ENCODE measurements at places on chromosomes 3 and 15. TPM values are rescaled to one million over a fixed set of nuclear protein-coding genes. Genes with fewer than 3 reads are reported as not detected.

RRP9 gene
- 14.9 TPM for total RNA-seq

OCA2 gene
- total RNA-seq: not detected

UNC13C gene
- 3.6 TPM for total RNA-seq

DNA sequence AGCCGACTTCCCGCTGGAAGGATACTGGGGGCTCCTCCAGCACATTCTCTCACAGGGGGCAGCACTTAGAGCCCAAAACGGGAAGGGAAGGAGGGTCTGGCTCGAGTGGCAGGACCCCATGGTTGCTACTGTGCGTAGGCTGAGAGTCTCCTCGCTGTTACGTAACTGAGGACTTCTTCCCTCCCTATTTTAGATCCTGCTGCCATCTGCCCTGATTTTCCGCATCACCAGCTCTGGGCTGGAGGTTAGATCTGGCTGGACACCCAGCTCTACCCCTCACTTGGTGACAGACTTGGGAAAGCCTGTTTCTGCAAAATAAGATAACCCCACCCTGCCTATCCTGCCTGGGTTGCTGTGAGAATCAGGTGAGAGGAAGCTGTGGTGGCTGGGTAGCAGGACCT, 47.7 kb downstream of the BDH1 start:
- H3K4me1 ChIP-seq: no peaks in the 10 kb centered on the region
- H3K27ac ChIP-seq: no peak overlapping the region
- no peaks in the 10 kb centered on the region for H3K36me3 ChIP-seq
- H3K4me3 ChIP-seq: no peak overlapping the region
- DNase-seq: no peak

DNA sequence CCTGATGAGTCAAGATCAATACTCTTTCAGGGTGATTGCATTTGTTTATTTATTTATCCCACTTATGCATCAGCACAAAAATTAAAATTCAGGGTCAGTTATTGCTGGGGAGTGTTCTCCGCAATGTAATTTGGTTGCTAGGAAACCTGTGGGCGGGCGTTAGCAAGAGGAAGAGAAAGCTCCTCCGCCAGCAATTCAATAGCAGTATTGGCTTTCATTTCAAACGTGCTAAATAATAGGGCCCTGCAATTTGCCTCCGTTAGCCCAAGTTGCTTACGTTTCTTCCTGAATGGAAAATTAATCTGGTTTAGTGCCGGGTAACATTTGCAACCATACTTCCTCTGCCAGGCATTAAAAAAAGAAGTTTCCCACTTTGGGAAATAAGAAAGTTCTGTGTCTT, 35.5 kb upstream of the PLCL2 start:
- H3K36me3 ChIP-seq: no peaks in the 10 kb centered on the region
- no peaks in the 10 kb centered on the region for H3K4me1 ChIP-seq
- DNase-seq: no peak
- no peaks in the 10 kb centered on the region for H3K27me3 ChIP-seq

DNA sequence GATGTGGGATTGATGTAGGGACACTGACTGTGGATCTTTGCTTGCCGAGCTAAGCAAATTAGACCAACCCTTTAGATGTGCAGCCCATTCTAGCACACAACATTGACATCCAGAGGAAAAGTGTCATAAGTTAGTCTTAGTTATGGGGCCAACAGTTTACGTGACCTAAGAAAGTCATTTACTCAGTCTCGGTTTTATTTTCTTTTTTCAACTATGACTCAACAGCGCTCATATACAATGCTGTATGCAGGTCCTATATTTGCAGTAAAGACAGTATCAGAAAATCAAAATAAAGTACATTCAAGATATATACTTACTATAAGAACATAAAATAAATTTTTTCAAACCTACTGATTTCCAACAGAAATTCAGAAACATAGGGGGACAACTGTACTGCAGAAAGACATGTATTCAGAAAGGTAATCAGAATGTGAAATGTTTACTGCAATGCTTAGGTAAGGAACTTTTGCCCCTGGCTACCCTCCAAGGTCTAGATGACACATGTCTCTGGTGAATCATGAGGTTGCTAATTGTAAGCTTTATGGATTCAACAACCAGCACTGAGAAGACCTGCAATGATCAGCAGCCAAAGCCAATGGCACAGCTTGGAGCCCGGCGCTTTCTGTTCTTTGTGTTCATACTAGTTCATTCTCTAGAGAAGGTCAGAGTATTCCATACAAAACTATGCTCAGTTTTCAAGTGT, 317.5 kb upstream of the CNTN6 start:
- DNase-seq: no peak
- H3K27me3 ChIP-seq: no peaks in the 10 kb centered on the region
- no peaks in the 10 kb centered on the region for H3K36me3 ChIP-seq

DNA sequence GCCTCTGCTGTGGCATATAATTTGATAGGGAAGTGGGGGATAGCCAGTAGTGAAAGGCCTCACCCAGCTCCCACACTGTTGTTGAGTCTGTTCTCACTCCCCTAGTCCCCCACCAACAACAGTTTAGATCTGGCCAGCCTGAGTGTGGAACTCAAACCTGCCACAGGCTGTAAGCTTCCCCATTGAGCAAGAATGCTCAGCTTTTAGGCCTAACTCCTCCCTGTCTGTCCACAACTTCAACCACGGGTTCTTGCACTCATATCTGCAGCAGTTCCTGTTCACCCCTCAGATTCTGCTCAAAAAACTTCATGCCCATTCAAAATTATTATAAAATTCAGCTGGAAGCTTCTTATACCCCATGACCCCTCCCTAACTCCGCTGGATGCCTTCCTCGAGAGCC, 975.1 kb downstream of the NSUN3 start:
- H3K4me3 ChIP-seq: no peak overlapping the region
- H3K27ac ChIP-seq: no peak overlapping the region
- H3K4me1 ChIP-seq: no peaks in the 10 kb centered on the region
- no peaks in the 10 kb centered on the region for H3K27me3 ChIP-seq
- H3K36me3 ChIP-seq: no peaks in the 10 kb centered on the region
- DNase-seq: no peak

DNA sequence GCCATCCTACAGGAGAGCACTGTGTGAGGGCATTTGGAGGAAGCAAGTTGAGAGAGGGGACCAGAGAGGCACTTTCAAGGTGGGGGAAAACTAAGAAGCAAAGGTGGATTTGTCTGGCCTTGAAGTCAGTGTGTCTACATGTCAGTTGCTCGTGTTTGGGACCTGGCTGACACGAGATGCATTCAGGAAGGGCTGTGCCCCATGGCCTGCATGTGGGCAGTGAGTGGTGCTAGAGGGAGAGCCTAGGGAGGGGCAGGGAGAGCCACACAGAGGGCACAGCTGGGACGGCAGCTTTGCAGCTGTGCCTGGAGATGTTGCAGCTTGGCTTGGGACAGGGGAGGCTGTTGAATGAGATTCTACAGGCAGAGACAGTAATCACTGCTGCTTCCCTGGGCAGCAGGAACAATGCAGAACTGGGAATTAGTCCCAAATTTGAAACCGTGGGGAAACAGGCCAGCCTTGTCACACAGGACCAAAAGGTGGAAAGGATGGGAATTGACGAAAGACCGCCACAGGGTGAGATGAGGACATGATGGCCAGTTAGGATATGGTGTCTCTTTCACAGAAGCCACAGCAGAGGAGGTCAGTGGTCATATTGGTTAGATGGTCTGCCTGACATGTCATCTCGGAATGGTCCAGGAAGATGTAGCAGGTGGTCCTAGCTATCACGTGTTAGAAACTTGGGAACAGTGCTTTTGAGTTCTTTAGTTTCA, 10.0 kb downstream of the SEC61A1 start:
- H3K27me3 ChIP-seq: no peaks in the 10 kb centered on the region
- peaks cover 37% of the 10 kb centered on the region for H3K36me3 ChIP-seq
- no peak overlapping the region for H3K4me3 ChIP-seq
- no peak overlapping the region for H3K27ac ChIP-seq

DNA sequence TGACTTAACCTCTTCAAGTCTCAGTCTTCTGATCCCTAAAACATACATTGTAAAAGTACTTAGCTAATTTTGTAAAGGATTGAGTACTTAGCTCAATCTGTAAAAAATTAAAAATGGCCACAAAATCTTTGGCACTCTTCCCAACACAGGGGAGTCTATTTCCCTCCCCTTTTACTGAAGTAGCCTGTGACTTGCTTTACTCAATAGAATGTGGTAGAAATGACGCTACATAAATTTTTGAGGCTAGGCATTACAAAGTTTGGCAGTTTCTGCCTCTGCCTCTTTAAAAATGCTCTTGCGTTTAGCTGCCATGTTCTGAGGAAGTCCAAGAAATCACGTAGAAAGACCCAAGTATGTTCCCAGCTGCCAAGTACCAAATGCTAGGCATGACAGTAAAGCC, 80.2 kb downstream of the CBLB start:
- no peak for DNase-seq
- no peak overlapping the region for H3K4me3 ChIP-seq
- no peaks in the 10 kb centered on the region for H3K4me1 ChIP-seq
- H3K27me3 ChIP-seq: no peaks in the 10 kb centered on the region
- H3K36me3 ChIP-seq: no peaks in the 10 kb centered on the region

- H3K4me3 ChIP-seq: no peak overlapping the region
- H3K36me3 ChIP-seq: no peaks in the 10 kb centered on the region
- no peak overlapping the region for H3K27ac ChIP-seq
- H3K4me1 ChIP-seq: no peaks in the 10 kb centered on the region
Observed at GRCh38 chr15:31758126-31758525, 272.2 kb upstream of the CHRNA7 start.
